ENCODE measurements at places on chromosomes 6 and 20.

DNA sequence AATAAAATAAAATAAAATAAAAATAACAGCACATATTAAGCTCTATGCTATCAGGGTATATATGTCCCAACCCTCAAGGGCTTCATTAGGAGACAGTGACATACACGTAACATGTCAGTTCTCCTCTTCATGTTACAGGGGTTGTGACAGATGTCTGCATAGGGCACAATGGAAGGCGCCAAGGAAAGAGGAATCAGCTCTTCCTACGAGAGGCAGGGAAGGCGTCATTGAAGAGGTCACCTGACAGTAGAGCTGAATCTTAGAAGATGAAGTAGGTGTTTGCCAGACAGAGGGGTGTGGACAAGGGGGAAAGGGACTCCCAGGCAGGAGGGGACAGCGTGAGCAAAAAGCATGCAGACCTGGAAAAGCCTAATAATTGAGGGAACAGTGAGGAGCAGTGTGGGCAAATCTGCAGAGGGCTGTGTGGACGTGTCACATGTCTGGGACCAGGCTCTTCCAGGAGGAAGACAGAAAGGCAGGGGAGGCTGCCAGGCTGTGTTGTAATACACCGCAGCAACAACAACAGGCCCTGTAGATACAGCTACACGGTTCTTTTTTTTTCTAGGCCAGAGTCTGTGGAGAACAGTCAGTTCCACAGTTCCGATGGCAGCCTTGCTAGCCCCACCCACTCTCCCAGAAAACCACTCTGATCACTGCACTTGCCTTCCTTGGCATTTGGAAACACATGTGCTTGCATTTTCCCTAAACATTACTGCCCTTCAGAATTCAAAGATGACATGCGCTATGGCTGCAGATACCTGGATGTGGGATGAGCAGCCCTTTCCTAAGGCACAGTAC is 2.5 kb upstream of the FKBP5 start:
- DNase-seq: no peak

GRCh38 chr6:106749609-106750008 is 120.2 kb downstream of the QRSL1 start:
- DNase-seq: no peak

- no peak for DNase-seq
These were observed 18.2 kb downstream of the TMEM242 start for GRCh38 chr6:157304899-157305663.

GRCh38 chr6:41763470-41763869 is 16.2 kb downstream of the FRS3 start:
- no peak for DNase-seq

DNA sequence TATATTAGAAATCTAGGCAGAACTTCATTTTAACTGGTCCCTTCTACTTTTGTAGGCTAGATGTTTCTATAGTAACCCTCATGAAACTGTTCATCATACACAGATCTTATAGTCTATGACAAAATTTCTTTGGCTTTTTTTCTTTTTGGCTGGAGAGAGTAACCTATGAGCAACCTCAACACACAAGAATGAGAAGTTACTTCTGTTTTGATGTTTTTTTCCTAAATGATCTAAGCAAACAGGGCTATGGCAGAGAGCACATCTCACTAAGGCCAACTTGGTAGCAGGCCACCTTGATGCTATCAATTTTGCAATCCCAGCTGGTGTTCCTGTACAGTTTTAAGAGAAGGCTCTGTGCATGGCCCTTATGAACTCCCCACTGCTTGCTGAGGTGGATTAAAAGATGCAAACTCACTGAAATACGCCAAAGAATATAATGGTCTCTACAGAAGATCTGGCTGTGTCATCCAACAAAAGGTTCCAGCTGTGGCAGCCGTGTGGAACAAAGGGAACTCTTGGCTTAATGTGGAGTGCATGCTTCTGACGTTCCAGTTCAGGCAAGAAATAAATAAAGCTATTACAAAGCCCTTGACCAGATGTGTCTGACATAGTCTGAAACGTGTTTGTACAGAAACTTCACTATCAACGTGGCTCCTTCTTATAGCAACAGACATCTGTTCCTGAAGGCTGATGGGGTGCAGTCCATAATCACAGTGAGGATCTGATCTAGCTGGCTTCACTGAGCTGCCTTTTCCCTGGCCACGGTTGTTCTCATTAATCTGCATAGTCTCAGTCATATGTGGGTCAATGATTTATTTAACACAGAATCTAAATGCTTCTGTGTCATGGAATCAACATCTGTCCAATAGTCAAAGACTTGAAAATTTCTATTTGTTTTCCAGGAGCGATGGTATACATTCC is 481.1 kb downstream of the BMP2 start:
- no peak for DNase-seq

GRCh38 chr20:56730996-56731395 is 101.9 kb downstream of the TFAP2C start:
- DNase-seq: no peak

GRCh38 chr6:87393026-87393622 is 14.6 kb upstream of the CFAP206 start:
- peak; percentile 65 for DNase-seq

DNA sequence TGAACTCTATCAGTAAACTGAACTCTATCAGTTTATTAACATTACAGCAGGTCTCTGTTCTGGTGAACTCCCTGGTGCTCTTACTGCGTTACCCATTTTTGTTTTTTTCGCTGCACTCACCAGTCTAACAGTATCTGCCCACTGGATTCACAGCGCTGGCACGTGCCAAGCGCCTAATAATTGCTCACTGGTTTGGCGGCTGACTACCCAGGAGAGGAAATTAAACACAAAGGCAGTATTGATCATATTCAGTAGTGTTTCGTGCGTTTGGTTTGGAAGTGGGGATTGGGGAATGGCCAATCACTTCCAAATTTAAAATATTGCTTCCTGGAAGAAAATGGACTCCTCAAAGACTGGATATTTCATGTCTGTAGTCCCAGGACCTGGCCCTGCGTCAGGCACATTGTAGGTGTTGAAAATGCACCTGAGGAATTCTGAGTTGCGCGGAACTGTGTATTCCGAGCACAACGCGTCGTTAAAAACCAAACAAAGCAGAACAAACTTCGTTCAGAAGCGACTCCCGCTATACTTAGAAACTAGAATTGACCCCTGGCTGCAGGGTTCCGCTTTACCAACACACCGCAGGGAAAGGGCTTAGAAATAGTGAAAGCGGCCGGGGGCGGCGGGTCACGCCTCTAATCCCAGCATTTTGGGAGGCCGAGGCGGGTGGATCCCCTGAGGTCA is 1.1 kb upstream of the RPS12 start:
- peak; percentile 36 for DNase-seq

- no peak for DNase-seq
These were observed 32.4 kb upstream of the TPBG start for GRCh38 chr6:82331031-82331773.

GRCh38 chr6:41379306-41379705 is 43.9 kb downstream of the NCR2 start:
- no peak for DNase-seq

DNA sequence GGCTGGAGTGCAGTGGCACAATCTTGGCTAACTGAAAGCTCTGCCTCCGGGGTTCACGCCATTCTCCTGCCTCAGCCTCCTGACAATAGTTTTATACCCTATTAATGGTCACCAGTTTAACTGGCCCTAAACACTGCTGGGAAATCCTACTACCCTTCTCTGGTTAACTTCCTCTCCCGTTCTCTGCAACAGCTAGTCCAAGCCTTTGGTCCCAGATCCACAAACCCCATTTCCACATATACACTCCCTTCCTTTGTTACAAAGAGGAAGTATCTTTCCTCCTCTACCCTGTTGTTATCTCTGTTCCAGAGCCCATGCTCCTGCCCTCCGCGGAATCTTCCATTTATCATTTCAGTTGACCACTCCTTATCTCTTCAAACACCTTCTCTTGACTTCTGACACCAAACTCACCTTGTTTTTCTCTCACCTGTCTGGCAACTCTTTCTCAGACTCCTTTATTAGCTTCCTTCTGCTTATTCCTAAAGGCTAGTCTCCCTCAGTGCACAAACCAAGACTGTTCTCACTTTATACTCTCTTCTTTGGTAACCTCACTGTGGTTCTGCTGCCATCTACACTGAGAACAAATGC is 25.0 kb upstream of the TBC1D22B start:
- DNase-seq: no peak

GRCh38 chr6:157430834-157431233 is 49.8 kb downstream of the ZDHHC14 start:
- no peak for DNase-seq

GRCh38 chr20:34083137-34083536 is 28.9 kb downstream of the EIF2S2 start:
- DNase-seq: no peak

DNA sequence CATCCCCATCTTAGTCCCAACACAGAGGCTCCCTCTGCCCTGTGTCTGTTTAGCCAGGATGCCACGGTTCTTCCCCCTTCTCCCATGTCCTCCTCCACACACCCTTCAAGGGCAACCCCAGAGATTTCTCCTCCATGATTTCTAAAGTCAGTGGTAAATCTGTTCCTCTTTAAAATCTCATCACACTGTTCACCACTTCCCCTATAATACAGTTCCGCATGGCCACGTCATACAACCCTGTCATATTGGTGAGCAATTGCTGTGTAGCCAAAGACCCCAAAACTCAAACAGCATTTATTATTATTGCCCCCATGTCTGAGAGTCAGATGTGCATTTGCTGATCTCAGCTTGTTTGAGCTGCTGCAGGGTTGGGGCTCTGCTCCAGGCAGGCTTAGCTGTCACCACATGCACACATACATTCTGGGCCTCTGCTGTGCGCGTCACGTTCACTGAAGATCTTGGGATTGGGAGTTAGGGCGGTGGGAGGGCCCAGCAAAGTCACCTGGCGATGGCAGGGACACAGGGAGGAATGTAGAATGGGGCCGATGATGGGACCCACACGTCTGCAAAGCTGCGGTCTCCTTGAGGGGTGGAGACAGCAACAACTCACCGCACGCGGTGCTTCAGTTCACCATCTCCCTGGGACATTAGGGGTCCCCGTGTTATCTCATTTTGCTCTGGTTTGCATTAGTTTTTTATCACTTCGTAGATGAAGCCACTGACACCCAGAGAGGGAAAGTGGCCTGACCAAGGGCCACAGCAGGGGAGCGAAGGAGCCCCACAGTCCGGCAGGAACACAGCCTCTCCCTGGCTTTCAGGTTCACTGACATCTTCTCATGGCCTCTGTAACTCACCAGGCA is 36.9 kb upstream of the CD93 start:
- DNase-seq: no peak

DNA sequence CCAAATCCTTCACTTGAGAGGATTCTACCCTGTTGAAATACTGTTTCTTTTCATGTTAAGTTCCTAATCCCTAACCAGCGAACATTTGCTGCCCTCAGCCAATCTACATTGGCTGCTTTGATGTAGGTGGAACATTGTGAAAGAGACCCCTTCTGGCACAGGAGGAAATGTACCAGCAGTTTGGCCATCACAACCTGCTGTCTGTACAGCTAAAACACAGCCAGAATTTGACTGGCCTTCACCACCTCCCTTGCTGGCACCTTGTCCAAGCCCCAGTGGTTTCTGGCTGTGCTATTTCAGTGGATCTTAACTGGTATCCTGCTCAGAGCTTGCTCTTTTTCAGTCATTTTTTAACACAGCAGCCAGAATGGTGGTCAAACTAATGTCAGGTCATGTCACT is 202.1 kb upstream of the EPHA7 start:
- DNase-seq: no peak

GRCh38 chr6:143697076-143697800 is 19.5 kb downstream of the PHACTR2 start:
- DNase-seq: no peak

DNA sequence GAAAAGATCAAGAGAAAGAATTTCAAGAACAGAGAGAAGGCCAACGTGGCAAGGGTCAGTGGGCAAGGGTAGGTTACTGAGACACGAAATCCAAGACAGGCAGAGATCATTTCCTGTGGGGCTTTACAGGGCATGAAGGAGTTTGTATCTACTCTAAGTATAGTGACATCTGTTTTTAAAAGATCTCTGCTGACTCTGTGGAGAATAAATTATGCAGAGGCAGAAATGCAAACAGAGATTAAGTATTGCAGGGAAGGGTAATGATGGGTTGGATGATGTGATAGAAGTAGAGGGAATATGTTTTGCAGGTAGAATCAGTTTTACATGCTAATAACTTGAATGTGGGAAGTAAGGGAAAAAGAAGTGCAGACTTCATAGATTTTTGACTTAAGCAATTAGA is 243.5 kb downstream of the FRK start:
- DNase-seq: no peak

DNA sequence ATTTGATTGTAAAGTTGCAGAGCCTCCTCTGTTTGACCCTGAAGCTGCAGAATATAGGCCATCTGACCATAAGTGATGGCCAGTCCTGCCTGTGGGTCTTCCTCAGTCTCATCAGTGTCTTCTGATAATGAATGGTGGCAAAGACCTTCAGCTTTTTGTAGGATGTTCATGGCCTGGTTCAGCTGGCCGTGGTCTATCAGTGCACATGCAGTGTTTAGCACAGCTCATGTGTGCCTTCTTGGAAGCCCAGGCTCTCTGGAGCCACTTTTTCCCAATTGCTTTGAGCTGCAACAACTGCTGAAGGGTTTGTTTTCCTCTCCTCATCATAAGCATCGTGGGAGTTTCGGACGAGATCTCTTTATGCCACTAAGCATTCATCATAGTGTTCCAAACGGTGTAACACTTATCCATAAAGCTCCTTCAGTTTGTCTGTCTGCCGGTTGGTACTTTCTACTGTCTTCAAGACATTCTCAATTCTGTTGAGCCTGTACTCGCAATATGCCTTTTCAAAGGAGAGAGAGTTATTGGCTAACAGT is 70.1 kb upstream of the TULP4 start:
- DNase-seq: no peak

- no peak for DNase-seq
These were observed 88.0 kb downstream of the PRND start for GRCh38 chr20:4809707-4810106.

GRCh38 chr20:5920581-5920980 is 29.8 kb downstream of the TRMT6 start:
- DNase-seq: no peak

DNA sequence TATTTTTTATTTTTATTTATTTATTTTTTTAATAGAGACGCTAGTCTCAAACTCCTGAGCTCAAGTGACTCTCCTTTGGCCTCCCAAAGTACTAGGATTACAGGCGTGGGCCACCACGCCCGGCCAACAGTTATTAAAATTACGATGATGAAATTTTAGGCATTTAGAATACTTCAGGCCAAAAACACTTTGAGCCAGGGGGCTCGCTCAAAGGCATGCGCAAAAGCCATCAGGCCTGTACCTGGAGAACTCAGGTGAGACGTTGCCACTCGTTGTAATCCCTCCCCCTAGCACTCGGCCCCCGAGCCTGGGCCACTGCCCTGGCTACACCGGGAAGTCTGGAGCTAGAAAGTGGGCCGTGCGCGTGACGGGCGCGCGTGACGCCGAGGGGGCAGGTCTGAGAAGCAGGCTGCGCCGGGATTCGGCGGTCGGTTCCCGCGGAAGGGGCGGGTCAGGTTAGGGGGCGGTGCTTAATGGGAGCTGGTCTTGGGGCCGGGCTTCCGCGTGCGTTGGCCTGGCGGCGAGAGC is 337 bp upstream of the CBFA2T2 start:
- peak; percentile 99 for DNase-seq

GRCh38 chr6:29953001-29953441 is 10.7 kb downstream of the HLA-A start:
- DNase-seq: no peak

GRCh38 chr20:9969626-9970025 is 65.2 kb upstream of the ANKEF1 start:
- no peak for DNase-seq

All from CD4-positive, alpha-beta T cell treated with Interleukin-1 beta for 1 hour (primary cell).